RPMI7951 (cell line): ENCODE measurements at places on chromosomes 13 and 19. TPM values are rescaled to one million over a fixed set of nuclear protein-coding genes. Genes with fewer than 3 reads are reported as not detected.

The ZNF560 gene
- total RNA-seq, result 3.1 and 4.2 TPM in 2 replicates

The KCNK6 gene
- 0.12 and 0.29 TPM in 2 replicates for total RNA-seq

The SLITRK1 gene
- under 0.01 and 0.12 TPM in 2 replicates for total RNA-seq

The MATK gene
- not detected in 2 replicates for total RNA-seq

The LGALS7B gene
- not detected in 2 replicates for total RNA-seq

The ZNF625 gene
- 6.8 and 7.9 TPM in 2 replicates for total RNA-seq

The RNF126 gene
- 29.3 and 48.7 TPM in 2 replicates for total RNA-seq

GRCh38 chr13:50594276-50595051 lies 249.0 kb downstream of the DLEU7 start:
- DNase-seq, result no peak

DNA sequence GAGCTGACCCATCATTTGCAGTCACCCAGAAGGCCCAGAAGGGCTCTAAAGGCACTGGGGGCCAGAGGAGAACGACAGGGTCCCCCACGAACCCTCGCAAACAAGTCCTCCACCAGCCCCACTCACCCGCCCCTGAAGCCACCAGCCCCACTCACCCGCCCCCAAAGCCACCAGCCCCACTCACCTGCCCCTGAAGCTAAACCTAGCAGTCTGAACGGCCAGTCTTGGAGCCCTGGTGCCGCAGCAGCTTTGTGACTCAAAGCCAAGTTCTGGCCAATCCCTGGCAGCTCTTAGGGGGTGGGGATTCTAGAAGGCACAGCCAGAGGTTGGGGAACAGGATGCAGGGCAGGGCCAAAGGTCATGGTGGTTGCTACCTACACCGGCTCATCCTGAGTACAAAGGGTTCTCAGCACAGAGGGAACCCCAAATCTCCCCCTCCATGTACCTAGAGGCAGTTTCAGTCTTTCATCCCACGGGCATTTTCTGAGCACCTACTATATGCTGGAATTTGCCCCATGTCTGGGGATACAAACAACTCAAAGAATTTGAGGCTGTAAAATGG lies at the start of gene IQCN:
Gene IQCN (minus strand): TSS at position 234 of the 562 bp plus-strand sequence. CDS start 4,974 bp downstream, outside the sequence.
- peak; percentile 72 for DNase-seq

DNA sequence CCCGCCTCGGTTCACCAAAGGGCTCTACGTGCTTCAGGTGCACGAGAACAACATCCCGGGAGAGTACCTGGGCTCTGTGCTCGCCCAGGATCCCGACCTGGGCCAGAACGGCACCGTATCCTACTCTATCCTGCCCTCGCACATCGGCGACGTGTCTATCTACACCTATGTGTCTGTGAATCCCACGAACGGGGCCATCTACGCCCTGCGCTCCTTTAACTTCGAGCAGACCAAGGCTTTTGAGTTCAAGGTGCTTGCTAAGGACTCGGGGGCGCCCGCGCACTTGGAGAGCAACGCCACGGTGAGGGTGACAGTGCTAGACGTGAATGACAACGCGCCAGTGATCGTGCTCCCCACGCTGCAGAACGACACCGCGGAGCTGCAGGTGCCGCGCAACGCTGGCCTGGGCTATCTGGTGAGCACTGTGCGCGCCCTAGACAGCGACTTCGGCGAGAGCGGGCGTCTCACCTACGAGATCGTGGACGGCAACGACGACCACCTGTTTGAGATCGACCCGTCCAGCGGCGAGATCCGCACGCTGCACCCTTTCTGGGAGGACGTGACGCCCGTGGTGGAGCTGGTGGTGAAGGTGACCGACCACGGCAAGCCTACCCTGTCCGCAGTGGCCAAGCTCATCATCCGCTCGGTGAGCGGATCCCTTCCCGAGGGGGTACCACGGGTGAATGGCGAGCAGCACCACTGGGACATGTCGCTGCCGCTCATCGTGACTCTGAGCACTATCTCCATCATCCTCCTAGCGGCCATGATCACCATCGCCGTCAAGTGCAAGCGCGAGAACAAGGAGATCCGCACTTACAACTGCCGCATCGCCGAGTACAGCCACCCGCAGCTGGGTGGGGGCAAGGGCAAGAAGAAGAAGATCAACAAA lies 2.6 kb downstream of the PCDH17 start:
- DNase-seq, result no peak

DNA sequence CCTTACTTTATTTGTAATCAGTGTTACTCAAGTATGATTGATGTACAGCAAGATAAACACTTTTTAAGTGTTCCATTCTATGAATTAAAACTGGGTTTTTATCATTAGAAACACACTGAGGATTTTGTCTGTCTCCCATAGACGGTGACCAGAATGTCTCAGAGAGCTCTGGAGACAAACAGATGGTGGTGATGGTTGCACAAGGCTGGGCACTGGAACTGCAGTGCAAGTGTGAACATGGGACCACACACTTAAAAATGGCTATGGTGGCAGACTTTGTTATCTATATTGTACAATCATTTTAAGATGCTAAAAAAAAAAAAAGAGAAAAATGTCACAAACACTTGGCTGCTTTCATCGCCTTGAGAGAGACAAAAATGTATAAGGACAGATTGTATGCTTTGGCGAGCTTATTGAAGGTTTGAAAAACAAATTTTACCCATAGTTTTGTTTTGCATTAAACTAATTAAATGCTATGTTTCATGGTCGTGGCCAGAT lies 273.0 kb downstream of the SHISA2 start:
- no peak for DNase-seq

- DNase-seq, result no peak
These were observed 39.7 kb upstream of the SLC7A9 start for GRCh38 chr19:32909257-32909656.

GRCh38 chr13:76708138-76708688 lies 178.0 kb downstream of the KCTD12 start:
- DNase-seq, result no peak

DNA sequence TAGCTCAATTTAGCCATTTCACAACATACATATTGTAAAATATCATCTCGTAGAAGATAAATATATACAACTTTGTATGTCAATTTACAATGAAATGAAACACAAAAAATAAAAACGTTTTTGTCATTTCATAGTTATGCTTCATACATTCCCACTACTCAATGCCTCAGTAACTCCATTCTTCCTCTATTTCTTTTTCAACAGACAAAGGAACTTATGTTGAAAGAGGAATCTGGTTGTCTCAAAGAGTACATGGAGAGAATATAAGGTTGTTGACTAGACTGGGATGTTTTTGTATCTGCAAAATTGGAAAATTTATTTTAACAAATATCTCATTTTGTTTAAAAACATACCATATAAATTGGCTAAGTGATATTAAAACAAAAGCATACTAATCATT lies 12.8 kb downstream of the KCTD12 start:
- no peak for DNase-seq

DNA sequence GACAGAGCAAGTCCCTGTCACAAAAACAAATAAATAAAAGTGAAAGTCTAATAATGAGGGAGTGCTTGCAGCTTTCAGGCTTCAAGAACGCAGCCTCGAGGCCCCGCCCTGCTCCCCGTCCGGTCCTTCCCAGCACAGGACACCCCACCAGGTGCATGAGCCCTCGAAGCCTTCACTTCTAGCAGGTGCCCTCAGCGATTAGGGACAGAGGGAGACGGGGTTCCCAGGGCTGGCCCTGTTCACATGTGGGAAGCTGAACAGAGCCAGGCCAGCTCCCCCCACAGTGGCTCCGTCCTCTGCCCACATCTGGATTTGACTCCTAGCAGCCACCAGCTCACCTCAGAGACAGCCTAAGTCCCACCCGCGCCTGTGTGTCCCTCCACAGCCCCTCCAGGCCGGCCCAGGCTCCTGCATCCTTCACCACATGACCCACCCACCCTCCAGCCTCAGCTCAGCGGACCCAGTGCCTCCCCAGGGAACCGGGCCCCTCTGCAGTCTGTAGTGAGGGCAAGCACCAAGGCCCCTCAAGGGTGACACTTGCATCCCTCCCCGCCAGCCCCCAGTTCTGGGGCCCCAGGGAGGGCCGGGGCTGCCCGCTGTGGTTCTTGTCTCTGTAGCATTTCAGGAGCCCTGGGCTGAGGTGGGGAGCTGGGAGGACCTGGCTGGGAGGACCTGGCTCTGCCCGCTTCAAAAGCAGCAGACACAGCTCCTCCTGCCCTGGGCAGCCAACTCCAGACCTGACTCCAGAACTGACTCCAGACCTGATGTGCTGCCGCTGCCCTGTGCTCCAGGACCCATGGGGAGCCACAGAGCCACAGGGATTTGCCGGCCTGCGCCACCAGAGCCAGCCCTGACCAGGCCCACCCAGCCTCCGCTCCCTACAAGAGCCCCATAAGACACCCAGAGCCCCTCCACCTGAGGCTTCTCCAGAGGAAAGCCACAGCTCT lies 27.2 kb downstream of the GPX4 start:
- no peak for DNase-seq

DNA sequence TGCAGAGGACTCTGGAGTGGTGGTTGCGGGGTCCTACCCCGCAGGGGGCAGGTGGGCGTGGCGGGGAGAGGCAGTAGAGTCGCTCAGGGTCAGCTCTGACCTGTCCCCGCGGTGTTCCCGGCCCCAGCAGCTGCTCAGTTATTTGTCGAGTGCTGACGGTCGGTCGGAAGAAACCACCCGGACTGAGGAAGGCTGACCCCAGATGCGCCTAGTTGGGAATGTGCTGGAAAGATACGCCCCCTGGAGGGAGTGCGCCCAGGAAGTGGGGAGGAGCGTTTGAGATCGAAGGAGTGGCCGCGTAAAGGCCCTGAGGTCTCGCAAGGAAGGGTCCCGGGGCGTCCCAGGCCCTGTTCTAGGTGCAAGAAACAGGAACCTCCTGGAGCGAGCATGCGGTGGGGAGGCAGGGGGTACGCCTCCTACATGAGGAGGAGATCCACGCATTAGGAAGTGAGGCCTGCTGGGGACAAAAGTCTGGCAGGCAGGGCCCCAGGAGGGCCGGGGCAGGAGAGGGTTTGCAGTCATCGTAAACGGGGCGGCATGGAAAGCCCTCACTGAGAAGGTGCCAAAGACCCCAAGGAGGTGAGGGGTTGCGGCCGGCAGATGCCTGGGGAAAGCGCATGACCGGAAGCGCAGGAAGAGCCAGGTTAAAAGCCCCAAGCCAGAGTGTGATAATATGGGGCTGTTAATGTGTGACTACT lies 9.2 kb downstream of the CCDC8 start:
- no peak for DNase-seq

DNA sequence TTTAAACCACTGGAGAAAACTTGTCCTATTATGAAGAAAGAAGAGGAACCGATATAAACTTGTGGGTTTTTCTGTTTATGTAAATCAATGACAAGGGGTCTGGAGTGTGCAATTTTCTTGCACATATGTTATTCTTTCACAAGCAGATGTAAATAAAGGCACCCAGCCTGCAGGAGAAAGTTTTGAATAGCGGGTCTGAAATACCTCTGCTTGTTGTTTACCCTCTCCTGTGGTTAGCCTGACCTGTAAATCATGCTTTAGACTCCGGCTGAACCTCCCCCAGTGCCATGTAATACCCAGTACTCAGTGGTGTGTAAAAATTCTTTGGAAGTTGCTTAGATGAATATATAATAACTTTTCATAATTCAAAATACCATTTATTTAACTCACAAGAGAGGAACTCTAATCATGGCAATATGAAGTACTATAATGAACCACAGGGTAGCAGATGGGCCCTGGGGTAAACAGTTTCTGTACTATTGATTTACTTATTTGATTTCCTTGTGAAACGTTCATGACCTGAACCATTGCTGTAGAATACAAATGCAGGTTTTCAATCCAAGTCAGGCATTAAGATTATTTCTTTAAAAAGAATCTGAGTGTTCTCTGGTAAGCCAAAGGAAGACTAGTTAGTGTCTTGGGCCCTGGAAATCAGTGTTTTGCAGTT lies 245.1 kb downstream of the LMO7 start:
- no peak for DNase-seq

DNA sequence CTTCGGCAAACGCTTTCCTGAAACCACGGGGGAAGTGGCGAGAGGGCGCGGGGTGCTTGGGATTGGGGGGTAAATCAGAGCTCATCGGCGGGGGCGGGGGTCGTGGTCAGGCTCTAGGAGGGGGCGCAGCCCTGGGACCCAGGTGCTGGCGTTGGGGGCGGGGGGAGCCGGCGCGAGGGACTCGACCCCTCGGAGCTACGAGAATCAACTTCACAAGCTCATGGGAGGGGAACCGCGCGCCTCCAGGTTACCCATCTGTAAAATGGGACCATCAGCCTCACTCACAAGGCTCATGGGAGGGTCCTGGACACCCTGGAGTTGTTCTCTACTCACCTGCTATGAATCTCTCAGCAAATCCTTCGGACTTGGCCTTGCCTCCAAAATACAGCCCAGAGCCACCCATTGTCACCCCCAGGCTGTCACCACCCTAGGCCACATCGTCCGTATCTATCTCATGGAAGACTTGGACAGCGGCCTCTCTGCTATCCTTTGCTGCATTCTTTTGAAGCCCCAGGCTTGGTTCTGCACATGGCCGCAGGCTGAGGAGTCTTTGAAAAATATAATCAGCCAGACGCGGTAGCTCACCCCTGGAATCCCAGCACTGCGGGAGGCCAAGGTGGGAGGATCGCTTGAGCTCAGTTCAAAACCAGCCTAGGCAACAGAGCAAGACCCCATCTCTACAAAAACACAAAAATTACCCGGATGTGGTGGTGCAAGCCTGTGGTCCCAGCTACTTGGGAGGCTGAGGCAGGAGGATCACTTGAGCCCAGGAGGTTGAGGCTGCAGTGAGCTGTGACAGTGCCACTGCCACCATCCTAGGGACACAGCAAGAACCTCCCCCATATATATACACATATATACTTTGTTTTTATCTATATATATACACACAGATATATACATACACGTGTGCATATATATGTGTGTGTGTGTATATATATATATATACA lies 939 bp upstream of the RANBP3 start:
- no peak for DNase-seq

GRCh38 chr13:106182404-106182803 lies 353.1 kb downstream of the EFNB2 start:
- peak; percentile 95 for DNase-seq

DNA sequence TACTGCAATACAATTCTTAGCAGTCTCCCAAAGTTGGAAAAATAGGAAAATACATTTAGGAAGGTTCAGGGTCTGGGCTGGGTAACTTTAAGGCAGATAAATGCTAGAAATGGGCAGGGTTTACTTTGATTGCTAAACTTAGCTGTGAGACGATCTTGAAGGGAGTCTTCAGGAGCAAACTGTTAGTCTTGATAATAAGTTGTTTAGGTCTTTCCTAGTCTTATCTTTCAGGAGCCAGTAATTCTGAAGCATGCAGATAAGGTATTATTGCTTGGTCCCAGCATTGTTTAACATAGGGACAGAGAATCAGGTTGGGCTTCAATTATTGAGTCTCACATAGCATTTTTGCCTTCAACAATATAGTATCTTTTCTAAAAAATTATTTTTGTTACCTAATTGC lies 262.4 kb upstream of the MIR17HG start:
- no peak for DNase-seq

DNA sequence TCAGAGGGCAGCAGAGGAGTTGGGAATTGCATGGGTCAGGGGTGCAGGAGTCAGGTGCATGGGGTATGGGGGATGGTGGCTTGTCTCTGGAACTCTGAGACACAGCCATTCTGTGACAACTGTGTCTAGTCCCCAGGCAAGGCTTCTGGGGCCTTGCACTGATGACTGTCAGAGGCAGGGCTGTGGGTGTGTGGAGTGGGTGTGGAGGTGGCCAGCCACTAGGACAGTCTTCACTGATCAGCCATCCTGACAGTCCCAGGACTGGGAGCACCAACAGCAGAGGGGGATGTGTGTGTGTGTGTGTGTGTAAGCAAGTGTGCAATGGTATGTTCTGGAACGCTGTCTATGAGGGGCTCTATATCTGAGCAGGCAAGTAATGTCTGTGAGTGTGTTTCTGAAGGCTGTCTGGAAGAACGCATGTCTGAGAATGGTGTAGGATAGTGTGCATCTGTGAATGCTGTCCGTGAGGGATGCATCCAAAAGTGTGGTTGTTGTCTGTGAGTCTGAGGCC lies 5.4 kb downstream of the NUMBL start:
- no peak for DNase-seq

- DNase-seq, result no peak
These were observed 35.4 kb downstream of the ANKRD10 start for GRCh38 chr13:110879482-110879881.
